ENCODE measurements at places on chromosomes 2 and 18.
A peak's percentile ranks its signal among the peaks of the same experiment; 100 is the strongest.

DNA sequence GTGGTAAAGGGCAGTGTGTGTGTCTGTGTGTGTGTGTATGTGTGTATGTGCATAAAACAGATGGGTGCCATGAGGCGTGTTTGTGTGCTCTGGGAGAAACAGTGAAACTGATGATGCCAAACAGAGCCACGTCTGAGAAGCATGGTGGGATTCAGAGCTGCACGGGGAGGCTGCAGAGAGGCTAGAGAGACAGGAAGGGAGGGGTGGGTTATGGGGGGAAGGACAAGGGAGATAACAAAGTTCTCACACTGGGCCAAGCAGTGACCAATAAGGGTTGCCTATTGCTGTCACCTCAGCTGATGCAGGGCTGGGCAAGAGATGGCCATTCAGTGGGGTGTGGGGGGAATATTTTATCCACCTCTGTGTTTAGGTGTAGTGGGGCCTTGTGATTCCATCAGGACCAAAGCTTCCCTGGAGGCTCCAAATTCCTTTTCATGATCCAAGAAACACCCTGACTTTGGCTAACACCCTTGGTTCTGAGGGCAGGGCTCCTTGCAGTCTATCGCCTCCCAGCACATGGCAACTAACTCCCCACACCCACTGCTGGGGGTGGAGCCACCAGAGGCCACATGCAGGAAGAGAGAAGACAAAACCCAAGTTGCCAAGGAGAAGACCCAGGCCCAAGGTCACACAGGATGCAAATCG is 54.2 kb upstream of the POMC start:
- peak; percentile 20 for DNase-seq

DNA sequence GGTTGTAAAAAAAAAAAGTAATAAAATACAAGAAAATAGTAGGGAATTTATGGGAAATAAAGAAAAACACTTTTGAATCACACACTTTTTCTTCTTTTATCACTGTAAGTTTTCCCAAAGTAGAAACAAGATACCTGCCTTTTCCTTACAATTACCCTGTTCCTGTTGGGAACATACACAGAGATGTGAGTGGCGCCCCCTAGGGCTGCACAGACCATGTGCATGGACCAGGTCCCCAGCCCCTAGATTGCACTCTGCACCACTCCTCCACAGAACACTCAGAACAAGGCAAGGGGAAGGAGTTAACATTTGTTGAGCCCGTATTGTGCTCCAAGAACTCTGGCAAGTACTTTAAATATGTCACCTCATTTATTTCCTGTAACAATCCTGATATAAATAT is 118.7 kb upstream of the NRP2 start:
- DNase-seq: peak; percentile 61

- DNase-seq: no peak
Measured at GRCh38 chr2:29376541-29376940, 261.3 kb downstream of the CLIP4 start.

DNA sequence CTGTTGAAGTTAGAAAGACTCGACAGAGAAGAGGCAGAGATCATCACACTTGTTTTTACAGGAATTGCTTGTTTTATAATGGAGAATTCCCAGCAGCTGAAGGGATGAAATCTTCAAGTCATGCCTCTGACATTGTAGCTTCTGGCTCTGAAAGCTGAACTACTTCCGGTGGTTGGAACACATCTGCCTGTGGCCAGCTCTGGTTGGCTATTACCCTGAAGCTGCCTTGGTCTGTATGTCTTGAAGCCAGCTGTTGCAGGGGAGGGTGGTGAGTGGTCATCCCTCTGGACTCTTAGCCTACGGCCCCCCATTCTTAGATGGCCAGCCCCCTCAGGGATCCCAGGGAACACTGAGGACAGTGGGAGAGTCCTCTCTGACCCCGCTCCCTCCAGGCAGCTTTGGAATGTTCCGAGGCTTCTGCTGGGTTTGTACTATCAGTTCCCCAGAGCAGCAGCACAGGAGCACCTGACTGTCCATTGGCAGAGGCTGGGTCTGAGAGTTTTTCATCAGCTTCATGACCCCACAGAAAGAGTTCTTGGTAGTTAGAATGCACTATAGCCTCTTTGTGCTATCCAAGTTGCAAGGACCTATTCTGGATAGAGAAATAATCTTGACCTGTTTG is 87.4 kb upstream of the CAPN13 start:
- no peak for DNase-seq

GRCh38 chr2:235543128-235543750 is 49.4 kb downstream of the AGAP1 start:
- peak; percentile 57 for DNase-seq

DNA sequence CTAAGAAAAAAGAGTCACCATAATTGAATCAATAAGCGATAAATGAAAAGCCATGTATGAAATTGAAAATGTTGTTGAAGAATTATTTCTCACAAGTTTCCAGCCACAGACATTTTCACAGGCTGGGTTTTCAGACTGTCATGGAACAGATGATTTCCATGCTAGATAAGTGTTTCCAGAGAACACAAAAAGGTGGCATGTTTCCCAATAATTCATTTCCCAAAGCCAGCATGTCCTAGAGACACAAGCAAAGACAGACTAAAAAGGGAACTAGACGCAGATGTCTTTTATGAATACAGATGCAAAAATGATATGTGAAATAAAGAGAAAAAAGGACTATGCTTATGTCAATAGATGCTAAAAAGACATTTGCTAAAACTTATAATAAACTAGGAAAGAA is 255.1 kb downstream of the EIPR1 start:
- DNase-seq: no peak

GRCh38 chr2:176421297-176422050 is 152.2 kb downstream of the MTX2 start:
- DNase-seq: no peak

DNA sequence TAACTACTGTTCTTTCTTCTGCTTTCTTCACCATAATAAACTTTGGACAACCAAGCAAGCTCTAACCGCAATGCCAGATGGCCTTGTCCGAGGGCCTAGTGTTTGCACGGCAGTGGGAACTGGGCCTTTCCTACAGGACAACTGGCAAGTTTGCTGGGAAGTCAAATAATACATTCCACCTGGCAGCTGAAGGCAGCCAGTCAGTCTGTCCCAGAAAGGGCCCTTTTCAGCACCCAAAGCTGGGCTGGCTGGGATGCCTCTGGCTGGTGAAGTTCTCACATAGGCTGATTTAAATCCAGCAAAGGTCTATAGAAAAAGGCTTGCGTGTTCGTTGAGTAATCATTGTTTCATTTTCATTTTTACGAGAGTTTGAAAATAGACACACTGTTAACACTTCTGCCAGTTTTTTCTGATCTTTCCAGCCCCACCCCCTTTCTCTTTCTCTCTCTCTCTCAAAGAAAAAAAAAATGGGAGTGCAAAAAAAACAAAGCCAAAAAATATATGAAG is 110.0 kb upstream of the EPAS1 start:
- DNase-seq: peak; percentile 58

DNA sequence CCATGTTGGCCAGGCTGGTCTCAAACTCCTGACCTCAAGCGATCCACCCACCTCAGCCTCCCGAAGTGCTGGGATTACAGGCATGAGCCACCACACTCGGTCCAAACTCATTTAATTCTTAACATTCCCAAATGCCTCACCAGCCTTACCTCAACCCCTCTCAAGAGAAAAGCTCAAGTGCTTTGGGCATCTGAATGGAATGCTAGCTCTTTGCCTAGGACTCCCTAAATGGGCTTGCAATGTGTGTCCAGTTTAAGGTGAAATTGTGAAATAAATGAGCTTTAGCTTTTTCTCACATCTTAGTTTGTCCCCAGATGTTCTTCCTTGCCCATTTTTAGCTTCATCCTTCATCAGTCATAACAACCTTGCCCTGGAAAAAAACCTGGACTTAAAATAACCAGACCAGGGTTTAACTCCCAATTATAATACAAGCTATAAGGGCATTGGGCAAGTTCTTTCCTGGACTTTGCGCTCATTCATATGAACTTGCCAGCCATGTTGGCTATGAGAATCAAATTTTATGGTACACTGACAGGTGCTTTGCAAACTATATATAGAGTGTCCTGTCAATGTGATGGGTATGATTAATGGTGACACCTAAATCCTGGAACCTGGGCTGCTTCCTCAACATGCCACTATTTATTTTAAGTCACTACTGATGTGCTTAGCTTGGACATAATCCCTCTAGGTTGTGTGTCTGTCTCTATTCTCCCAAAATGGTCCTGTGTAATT is 95.1 kb upstream of the SERPINE2 start:
- no peak for DNase-seq

DNA sequence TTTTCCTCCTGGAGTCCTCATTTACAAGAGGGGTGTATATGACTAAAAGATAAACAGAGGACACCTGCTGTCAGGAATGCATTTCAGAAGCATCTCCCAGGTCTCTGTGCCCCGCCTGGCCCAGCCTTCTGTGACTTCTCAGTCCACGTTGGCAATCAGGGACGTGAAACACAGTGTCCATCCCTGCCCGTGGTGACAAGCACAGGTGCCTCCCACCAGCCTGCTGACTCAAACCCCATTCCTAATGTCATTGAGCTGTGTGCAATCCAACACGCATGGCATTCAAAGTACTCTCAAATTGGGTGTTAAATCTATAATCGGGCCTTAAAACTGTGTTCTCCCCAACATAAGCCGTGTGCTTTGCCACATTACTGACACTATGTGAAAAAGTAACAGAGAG is 343.2 kb downstream of the EIPR1 start:
- DNase-seq: no peak

- DNase-seq: no peak
Measured at GRCh38 chr2:240836781-240837467, 16.9 kb upstream of the KIF1A start.

- no peak for DNase-seq
Measured at GRCh38 chr18:70645971-70646370, 357.1 kb downstream of the SOCS6 start.

DNA sequence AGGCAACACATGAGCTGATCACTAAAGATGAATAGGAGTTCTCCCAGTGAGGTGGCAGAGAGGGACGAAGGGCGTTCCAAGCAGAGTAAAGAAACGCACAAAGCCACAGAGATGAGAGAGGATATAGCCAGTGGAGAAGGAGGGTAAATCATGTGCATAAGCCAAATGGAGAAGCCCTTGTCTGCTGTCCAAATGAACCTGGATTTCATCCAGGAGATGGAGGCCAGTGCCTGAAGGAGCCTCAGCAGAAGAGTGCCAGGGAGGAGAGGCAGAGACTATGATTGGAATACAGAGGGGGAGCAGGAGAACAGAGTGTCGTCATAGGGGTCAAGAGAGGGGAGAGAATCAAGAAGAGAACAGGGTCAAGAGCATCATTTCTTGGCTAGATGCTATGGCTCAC is 48.9 kb upstream of the STPG4 start:
- DNase-seq: no peak

GRCh38 chr2:199148076-199148845 is 309.5 kb downstream of the SATB2 start:
- no peak for DNase-seq

DNA sequence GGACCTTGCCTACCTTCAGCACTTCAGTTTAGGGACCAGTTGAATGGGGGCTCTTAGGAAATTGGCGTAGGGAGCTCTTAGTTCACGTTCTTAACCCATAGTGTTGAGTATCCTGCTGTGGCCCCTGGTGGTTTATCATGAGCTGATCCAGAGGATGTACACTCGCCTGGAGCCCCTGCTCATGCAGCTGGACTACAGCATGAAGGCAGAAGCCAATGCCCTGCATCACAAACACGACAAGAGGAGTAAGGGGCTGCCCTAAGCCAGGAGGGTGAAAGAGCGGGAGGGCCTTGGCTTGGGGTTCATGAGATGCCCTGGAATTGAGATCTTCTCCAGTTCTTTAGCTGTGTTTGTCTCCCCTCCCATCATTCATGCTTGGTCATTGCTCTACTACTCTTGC is 2.9 kb downstream of the RETREG2 start:
- DNase-seq: no peak

DNA sequence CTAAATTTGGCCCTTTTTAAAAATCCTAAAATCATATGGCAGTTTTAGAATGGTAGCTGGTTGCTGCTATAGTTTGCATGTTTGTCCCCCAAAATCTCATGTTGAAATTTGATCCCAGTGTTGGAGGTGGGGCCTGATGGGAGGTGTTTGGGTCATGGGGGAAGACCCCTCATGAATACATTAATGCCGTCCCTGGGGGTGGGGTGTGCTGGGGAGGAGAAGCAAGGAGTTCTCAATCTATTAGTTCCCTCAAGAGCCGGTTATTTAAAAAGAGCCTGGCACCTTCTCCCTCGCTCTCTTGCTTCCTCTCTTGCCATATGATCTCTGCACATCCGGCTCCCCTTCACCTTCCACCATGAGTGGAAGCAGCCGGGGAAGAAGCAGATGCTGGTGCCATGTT is 20.8 kb downstream of the GPATCH11 start:
- DNase-seq: no peak

- no peak for DNase-seq
Measured at GRCh38 chr18:73626859-73627258, 520.8 kb downstream of the FBXO15 start.

DNA sequence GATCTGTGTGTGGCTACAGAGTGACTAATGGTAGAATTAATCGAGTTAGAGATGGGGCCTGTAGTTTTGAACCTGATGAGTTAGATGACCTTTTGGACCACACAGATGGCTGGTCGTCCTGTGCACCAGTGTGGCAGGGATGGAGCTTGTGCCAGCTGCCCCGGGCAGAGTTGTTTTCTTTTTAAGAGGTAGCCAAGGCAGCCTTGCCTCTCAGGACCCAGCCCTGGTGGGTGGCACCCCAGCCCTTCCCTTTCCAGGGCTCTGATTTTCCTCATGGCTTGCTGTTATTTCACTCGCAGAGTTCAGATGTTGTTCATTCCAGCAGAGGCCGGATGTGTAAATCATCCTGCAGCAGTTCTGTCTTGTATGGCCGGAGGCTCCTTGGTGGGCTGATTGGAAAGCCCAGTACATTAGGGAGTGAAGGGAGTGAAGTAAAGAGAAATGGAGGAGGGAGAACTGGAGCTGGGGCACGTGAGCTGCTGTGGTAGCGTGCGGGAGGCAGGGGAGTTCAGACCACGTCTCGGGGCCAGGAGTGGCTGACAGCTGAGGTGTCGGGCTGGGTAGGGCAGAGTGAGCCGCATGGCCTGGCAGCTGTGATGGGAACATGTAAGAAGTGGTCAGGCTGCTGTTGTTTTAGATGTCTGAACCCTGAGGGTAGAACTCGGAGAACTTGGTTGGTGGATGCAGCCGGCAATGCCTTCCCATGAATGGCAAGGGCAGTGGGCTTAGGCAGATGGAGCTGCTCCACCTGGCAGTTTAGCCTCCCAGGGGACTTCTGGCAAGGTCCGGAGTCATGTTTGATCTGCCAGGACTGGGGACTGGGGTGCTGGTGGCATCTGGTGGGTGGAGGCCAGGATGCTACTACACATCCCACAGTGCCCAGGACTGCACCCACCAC is 28.8 kb downstream of the ASAP2 start:
- no peak for DNase-seq
